ENCODE measurements at places on chromosomes 6 and 20. TPM values are rescaled to one million over a fixed set of nuclear protein-coding genes. Genes with fewer than 3 reads are reported as not detected.

GRCh38 chr6:136752554-136752953 lies 39.7 kb downstream of the MAP3K5 start:
- H3K27me3 ChIP-seq, result peaks cover 9% of the 10 kb centered on the region
- no peak for DNase-seq
- H3K27ac ChIP-seq, result no peak overlapping the region
- H3K36me3 ChIP-seq, result peaks cover 11% of the 10 kb centered on the region

Gene NEDD9
- total RNA-seq, result 35.0 TPM

Gene ISM1
- 3.9 TPM for total RNA-seq

GRCh38 chr6:30326526-30327231 lies at the start of gene TRIM39:
TRIM39 (plus strand) TSS chr6:30326927; CDS start chr6:30329318, 2,391 bp downstream.
- H3K4me1 ChIP-seq, result peaks cover 47% of the 10 kb centered on the region
- H3K36me3 ChIP-seq, result peaks cover 51% of the 10 kb centered on the region
- no peaks in the 10 kb centered on the region for H3K27me3 ChIP-seq
- DNase-seq, result peak; percentile 85

Gene IRF4
- total RNA-seq, result 1,053 TPM

GRCh38 chr6:25369433-25370177 lies 90.4 kb downstream of the CARMIL1 start:
- H3K36me3 ChIP-seq, result peaks cover 4% of the 10 kb centered on the region
- peaks cover 55% of the 10 kb centered on the region for H3K4me1 ChIP-seq
- H3K27me3 ChIP-seq, result no peaks in the 10 kb centered on the region
- DNase-seq, result no peak

DNA sequence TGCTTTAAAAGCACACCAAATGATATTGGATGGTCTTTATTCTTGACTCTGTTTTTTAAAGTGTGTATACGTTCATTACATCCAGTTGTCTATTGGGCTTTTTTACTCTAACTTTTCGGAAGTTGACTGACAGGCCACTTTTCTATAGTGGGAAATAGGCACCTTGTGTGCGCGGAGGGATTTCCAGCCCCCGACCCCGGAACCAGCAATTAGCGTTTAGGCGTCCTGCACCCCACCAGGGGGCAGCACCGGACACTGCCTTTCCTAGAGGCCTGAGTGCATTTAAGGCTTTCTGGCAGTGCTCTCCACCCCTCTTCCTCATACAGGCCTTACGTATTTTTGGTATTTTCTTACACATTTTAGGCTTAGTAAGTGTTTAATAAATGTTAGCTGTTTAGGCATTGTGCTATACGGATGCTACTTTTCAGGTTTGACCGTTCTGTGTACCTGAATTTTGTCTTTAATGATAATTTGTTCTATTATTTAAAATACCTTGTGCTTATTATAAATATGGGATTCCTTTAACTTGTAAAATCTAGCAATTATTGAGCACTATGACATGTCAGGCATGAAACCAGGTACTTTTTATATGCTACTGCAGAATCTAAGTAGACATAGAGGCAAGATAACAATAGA lies 231.8 kb downstream of the BCKDHB start:
- H3K4me1 ChIP-seq, result peaks cover 4% of the 10 kb centered on the region
- H3K36me3 ChIP-seq, result no peaks in the 10 kb centered on the region
- no peaks in the 10 kb centered on the region for H3K27me3 ChIP-seq
- H3K4me3 ChIP-seq, result no peak overlapping the region

GRCh38 chr6:109197061-109197460 lies 101.8 kb downstream of the CEP57L1 start:
- H3K4me3 ChIP-seq, result no peak overlapping the region
- peaks cover 3% of the 10 kb centered on the region for H3K36me3 ChIP-seq
- no peak for DNase-seq
- peaks cover 2% of the 10 kb centered on the region for H3K4me1 ChIP-seq
- H3K27ac ChIP-seq, result no peak overlapping the region

DNA sequence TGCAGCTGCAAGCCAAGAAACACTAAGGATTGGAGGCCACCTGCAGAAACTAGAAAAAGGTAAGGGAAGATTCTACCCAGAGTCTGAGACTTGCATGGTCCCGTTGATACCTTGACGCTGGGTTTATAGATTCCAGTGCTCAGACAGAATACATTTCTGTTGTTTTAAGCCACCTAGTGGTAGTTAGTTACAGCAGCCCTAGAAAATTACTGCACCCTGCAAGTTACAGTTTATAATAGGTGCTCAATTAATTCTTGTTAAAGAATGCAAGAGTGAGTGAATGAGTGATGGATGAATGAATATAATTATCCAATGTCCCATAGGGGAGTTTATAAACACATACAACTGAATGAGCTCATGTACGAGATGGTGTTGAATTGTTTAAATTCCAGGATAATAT lies 453.1 kb upstream of the SLC35B3 start:
- no peaks in the 10 kb centered on the region for H3K27me3 ChIP-seq
- H3K36me3 ChIP-seq, result no peaks in the 10 kb centered on the region
- DNase-seq, result no peak

- no peak overlapping the region for H3K4me3 ChIP-seq
- peaks cover 28% of the 10 kb centered on the region for H3K4me1 ChIP-seq
- H3K27me3 ChIP-seq, result peaks cover 21% of the 10 kb centered on the region
- H3K27ac ChIP-seq, result peak overlapping the region; percentile 16
- H3K36me3 ChIP-seq, result peaks cover 7% of the 10 kb centered on the region
These were observed 54.2 kb downstream of the ARMC2 start for GRCh38 chr6:108902382-108902792.

Gene KCNK16
- total RNA-seq, result not detected

- H3K27ac ChIP-seq, result peak overlapping the region; percentile 99
- peaks cover 36% of the 10 kb centered on the region for H3K4me1 ChIP-seq
- peak overlapping the region; percentile 92 for H3K4me3 ChIP-seq
- H3K27me3 ChIP-seq, result no peaks in the 10 kb centered on the region
These were observed 11.6 kb upstream of the ELOVL5 start for GRCh38 chr6:53360093-53360912.

Gene AVP
- not detected for total RNA-seq

- DNase-seq, result no peak
- H3K27ac ChIP-seq, result no peak overlapping the region
- no peaks in the 10 kb centered on the region for H3K36me3 ChIP-seq
- no peak overlapping the region for H3K4me3 ChIP-seq
These were observed 8.5 kb upstream of the PACSIN1 start for GRCh38 chr6:34457382-34457741.

GRCh38 chr20:34703424-34704176 lies 544 bp upstream of the TP53INP2 start:
- no peak for DNase-seq
- H3K4me1 ChIP-seq, result peaks cover 22% of the 10 kb centered on the region
- H3K4me3 ChIP-seq, result peak overlapping the region; percentile 99
- H3K27me3 ChIP-seq, result peaks cover 12% of the 10 kb centered on the region

Gene RFX6
- total RNA-seq, result not detected

Gene BACH2
- total RNA-seq, result 89.7 TPM

- no peak overlapping the region for H3K4me3 ChIP-seq
- no peaks in the 10 kb centered on the region for H3K4me1 ChIP-seq
- H3K27me3 ChIP-seq, result no peaks in the 10 kb centered on the region
- no peak overlapping the region for H3K27ac ChIP-seq
- DNase-seq, result no peak
These were observed 111.2 kb downstream of the PDE7B start for GRCh38 chr6:135962731-135963130.

DNA sequence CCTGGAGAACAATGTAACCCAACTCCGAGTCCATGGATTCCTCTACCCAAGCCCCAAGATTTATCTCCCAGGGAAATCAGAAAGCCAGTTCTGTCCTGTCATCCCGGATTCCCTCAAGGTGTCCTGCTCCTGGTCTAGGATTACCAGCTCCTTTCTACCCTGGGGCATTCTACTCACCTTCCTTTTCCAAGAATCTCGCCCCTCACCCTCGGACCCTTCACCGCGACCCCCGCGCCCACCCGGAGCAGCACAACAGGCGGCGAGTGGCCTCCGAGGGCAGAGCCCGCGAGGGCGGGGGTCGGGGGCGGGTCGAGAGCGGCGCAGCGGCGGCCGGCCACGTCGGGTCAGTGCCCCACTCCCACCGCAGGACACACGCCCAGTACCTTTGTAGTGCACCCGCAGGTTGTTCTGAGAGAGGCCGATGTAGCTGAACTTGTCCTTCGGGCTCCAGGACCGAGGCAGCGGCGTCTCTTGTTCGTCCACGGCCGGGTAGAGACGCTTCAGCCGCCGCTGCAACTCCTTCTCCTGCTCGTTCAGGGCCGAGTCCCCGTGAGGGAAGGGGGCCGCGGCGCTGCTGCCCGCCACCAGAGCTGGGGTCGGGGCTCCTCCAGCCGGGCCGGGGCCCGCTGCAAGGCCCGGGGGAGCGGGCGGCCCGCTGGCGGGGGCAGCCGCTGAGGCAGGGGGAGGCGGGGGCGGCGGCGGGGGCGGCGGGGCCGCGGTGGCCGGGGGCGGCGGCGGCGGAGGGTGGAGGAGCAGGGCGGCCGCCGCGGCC lies 897 bp downstream of the RANBP9 start:
- H3K4me1 ChIP-seq, result peaks cover 56% of the 10 kb centered on the region
- DNase-seq, result peak; percentile 28
- H3K27ac ChIP-seq, result peak overlapping the region; percentile 89

Gene KHDC1L
- not detected for total RNA-seq

Gene SLC35A1
- 10.5 TPM for total RNA-seq

Gene OPN5
- total RNA-seq, result not detected

DNA sequence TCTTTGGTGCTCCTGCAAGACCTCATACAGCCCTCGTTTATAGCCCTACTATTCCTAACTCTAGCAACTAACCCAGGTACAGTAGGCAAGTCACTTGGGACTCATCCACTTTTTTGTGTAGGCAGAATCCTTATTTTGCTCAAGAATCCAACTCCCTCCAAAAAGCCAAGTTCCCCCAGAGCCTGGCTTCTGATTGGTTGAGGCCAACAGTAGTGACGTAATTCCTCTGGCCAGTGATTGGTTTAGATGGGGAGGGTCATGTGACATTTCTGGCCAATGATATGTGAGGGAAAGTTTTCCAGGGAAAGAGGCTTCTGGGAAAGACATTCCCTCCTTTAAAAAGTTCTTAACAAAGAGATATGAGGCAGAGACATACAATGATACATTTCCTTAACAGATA lies 32.1 kb downstream of the KIAA1755 start:
- H3K4me3 ChIP-seq, result no peak overlapping the region
- peaks cover 2% of the 10 kb centered on the region for H3K4me1 ChIP-seq
- H3K27me3 ChIP-seq, result peaks cover 1% of the 10 kb centered on the region
- H3K27ac ChIP-seq, result no peak overlapping the region
- no peaks in the 10 kb centered on the region for H3K36me3 ChIP-seq

Gene RIPK1
- 19.0 TPM for total RNA-seq

DNA sequence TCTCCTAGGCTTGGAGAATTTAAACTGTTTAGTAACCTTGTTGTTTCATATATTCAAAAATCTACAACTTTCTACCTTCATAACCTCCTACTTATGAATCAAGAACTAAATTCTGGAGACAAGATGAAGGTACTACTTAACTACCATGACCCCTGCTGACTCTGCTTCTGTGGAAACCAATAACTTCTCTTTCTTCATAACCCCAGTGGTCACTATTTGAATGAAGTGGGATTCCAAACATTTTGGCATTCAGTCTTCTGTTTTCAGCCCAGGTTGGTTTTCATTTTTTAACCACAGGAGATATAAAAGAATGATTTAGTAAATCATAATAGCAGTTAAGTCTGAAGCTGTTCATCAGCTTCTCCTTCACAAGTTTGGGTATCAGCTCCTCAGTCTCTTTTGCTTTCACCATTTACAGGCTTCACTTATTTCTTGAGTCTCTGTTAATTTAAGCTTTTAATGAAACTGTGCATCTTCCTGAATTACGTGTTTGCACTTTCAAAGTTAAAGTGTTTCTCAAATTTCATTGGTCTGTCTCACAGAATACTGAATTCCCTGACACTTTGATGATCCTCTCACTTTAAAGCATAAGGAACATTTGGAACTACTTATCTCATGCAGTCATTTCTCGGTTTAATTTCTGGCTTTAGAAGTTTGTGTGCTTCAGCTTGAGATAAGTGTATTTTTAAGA lies 9.5 kb downstream of the SENP6 start:
- peaks cover 65% of the 10 kb centered on the region for H3K4me1 ChIP-seq
- peak overlapping the region; percentile 81 for H3K27ac ChIP-seq
- no peak for DNase-seq
- H3K4me3 ChIP-seq, result no peak overlapping the region
- H3K36me3 ChIP-seq, result peaks cover 28% of the 10 kb centered on the region

Gene SASH1
- total RNA-seq, result 0.52 TPM

Gene IDH3B
- total RNA-seq, result 111 TPM

Gene FAM83D
- total RNA-seq, result 15.4 TPM

Gene ANGPT4
- total RNA-seq, result not detected

- H3K4me1 ChIP-seq, result peaks cover 71% of the 10 kb centered on the region
- peaks cover 74% of the 10 kb centered on the region for H3K36me3 ChIP-seq
- no peak for DNase-seq
- no peaks in the 10 kb centered on the region for H3K27me3 ChIP-seq
- peak overlapping the region; percentile 79 for H3K27ac ChIP-seq
- peak overlapping the region; percentile 69 for H3K4me3 ChIP-seq
These were observed 165.9 kb downstream of the JARID2 start for GRCh38 chr6:15411766-15412165.

- peak within 1 kb of the TSS; percentile 38 for H3K4me3 ChIP-seq
- peaks cover 3% of the 10 kb centered on the region for H3K36me3 ChIP-seq
- H3K4me1 ChIP-seq, result peaks cover 5% of the 10 kb centered on the region
- no peak within 1 kb of the TSS for H3K27ac ChIP-seq
- peaks cover 59% of the 10 kb centered on the region for H3K27me3 ChIP-seq
These were observed at the start of gene TBXT for GRCh38 chr6:166167801-166168615. TBXT (minus strand) TSS chr6:166167851; CDS start chr6:166167591, 260 bp downstream.

- peaks cover 43% of the 10 kb centered on the region for H3K4me1 ChIP-seq
- H3K27me3 ChIP-seq, result peaks cover 7% of the 10 kb centered on the region
- H3K27ac ChIP-seq, result peak overlapping the region; percentile 63
- DNase-seq, result no peak
- H3K4me3 ChIP-seq, result peak overlapping the region; percentile 90
These were observed 3.8 kb downstream of the MTCL3 start for GRCh38 chr6:127515234-127515793.

DNA sequence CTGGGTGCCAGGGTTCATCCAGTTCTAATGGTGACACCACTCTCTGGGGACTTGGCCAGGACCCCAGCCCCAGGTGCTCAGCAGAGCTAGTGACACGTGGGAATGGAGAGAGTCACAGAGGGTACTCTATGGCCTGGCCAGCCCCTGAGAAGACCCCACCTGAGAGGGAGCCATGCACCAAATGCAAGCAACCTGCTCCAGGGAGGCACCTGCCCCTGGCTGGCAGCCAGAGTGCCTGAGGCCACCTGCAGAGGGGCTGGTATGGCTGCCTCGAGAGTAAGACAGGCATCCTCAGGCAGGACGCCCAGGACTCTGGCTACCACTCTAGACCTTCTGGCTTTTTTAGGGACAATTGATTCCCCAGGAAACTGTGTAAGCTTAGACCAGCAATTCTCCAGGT lies 38.6 kb upstream of the CST7 start:
- H3K27ac ChIP-seq, result no peak overlapping the region
- H3K36me3 ChIP-seq, result no peaks in the 10 kb centered on the region
- no peak for DNase-seq
- H3K4me3 ChIP-seq, result no peak overlapping the region
- no peaks in the 10 kb centered on the region for H3K4me1 ChIP-seq

- no peaks in the 10 kb centered on the region for H3K36me3 ChIP-seq
- H3K4me3 ChIP-seq, result no peak overlapping the region
- DNase-seq, result no peak
- no peak overlapping the region for H3K27ac ChIP-seq
- peaks cover 66% of the 10 kb centered on the region for H3K27me3 ChIP-seq
These were observed 1.6 kb downstream of the RAET1G start for GRCh38 chr6:149921361-149921760.

GRCh38 chr6:94658929-94659328 lies 918.4 kb upstream of the MANEA start:
- H3K36me3 ChIP-seq, result no peaks in the 10 kb centered on the region
- H3K27ac ChIP-seq, result no peak overlapping the region
- no peak for DNase-seq
- no peak overlapping the region for H3K4me3 ChIP-seq
- no peaks in the 10 kb centered on the region for H3K4me1 ChIP-seq

Data from activated T-helper 2 cell treated with anti-CD3 and anti-CD28 coated beads, Interferon-gamma antibody, Interleukin-2, Interleukin-4, amounts not matched to agents 10 μg/mL and 5 μg/mL and 100 μg/mL, durations not matched to agents 14 hours and 24 hours and 36 hours (primary cell).